ENCODE measurements at places on chromosomes 2 and 18. TPM values are rescaled to one million over a fixed set of nuclear protein-coding genes. Genes with fewer than 3 reads are reported as not detected.

GPR155 gene
- total RNA-seq: 13.3 TPM

RUFY4 gene
- total RNA-seq: not detected

KLF11 gene
- total RNA-seq: 20.9 TPM

NEU2 gene
- total RNA-seq: not detected

MYO5B gene
- total RNA-seq: 12.8 TPM

C2orf76 gene
- 2.6 TPM for total RNA-seq

LINC00305 gene
- not detected for total RNA-seq

NAPG gene
- total RNA-seq: 47.2 TPM

FAM237A gene
- total RNA-seq: not detected

TFPI gene
- total RNA-seq: 52.1 TPM

DAW1 gene
- not detected for total RNA-seq

TNFRSF11A gene
- 4.8 TPM for total RNA-seq

SP140L gene
- 6.7 TPM for total RNA-seq

TRIM43 gene
- total RNA-seq: not detected

TMEM163 gene
- total RNA-seq: 0.72 TPM

TSGA10 gene
- 2.9 TPM for total RNA-seq

NT5DC4 gene
- 0.21 TPM for total RNA-seq

LRRC30 gene
- 2.7 TPM for total RNA-seq

LANCL1 gene
- 63.0 TPM for total RNA-seq

All from tongue (tissue), 3 donors.